ENCODE measurements at places on chromosomes 16 and 17. TPM values are rescaled to one million over a fixed set of nuclear protein-coding genes. Genes with fewer than 3 reads are reported as not detected.

GRCh38 chr16:10880594-10881452 lies 3.8 kb downstream of the CIITA start:
- DNase-seq: no peak

- DNase-seq: no peak
Measured at GRCh38 chr16:55914383-55914782, 39.2 kb upstream of the CES5A start.

GRCh38 chr17:50545311-50545710 lies 1.7 kb upstream of the SPATA20 start:
- DNase-seq: no peak

DNA sequence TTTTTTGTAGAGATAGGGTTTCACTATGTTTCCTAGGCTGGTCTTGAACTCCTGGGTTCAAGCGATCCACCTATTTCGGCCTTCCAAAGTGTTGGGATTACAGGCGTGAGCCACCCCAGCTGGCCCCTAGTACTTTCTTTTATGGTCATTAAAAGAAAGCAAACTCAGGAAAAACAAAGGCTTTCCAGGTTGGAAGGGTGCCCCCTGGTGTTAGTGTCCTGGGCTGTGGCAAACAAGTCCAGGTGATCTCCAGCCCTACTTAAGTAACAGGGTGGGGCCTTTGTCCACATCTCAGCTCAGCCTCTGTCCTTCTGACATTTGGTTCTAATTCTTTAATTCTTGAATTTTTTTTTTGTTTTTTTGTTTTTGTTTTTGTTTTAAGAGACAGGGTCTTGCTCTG lies 6.9 kb downstream of the IGFBP4 start:
- peak; percentile 54 for DNase-seq

GRCh38 chr17:34383216-34383615 lies 20.2 kb upstream of the CCL1 start:
- DNase-seq: no peak

- DNase-seq: no peak
Measured at GRCh38 chr17:68446626-68447041, 10.7 kb downstream of the WIPI1 start.

DNA sequence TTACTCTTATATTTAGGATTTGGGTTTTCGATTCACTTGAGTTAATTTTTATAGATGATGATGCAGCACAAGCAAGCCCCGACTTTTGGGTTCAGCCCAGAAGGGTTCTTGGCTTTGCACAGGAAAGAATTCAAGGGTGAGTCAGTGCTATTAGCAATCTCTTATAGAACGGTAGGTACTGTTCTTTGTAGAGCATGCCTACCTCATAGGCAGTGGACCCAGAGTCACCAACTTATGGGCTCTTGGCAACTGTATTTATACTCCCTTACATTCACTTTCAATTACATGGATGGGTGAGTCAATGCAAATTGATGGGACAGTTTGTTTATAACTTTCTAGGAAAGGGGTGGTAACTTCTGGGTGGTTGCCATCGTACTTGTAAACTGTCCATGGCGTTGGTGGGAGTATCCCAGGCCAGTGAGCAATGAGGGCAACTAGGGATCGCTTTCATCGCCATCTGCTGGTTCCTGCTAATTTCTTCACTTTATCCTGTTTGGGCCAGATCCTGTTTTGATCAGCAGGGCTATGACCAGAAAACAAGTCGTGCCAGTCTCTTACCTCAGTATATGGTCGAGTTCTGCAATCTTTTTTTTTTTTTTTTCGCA lies 362.6 kb downstream of the CNTNAP4 start:
- DNase-seq: peak; percentile 47

- no peak for DNase-seq
Measured at GRCh38 chr17:48593126-48593829, at the start of gene HOXB5. TSS of gene HOXB5 (minus strand) at chr17:48593779. CDS start at chr17:48593682, 97 bp downstream.

DNA sequence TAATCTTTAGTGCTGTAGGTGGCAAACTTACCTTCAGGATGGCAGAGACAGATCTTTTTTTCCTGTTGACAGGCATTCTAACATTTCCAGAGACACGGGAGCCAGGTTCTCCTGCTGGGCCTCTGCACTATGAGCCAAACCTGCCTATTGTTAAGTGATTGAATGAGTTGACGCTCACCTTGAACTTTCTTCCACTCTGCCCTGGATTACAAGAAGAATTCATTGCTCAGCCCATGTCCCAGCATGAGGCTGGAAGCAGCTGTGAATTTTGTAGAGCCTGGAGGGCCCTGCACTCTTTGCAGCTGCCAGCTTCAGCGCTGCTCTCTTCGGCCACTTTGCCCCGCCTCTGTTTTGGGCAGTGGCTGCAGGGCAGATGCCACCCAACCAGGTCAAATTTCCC lies 9.4 kb upstream of the SLC7A5 start:
- peak; percentile 66 for DNase-seq

- DNase-seq: no peak
Measured at GRCh38 chr16:19909750-19910322, 25.2 kb upstream of the GPRC5B start.

GRCh38 chr17:10162096-10162495 lies 36.3 kb downstream of the GAS7 start:
- no peak for DNase-seq

GRCh38 chr16:25134166-25134700 lies 22.7 kb downstream of the LCMT1 start:
- no peak for DNase-seq

DNA sequence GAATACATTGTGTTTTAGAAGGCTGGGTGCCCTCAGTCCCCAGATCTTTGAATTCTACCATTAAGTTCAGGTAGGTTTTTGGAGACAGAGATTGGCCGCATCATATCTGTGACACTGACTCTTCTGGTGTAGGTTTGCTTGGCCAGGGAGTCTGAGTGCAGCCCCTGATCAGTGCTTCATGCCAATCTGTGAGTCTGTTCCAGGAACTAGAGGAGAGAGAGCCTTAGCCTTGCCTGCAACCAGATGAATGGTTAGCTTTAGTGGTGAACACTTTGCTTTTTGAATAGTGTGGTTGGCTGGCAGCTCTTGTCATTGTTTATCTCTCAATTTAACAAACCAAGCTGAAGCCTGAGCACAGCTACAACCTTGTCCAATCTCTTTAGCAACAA lies 87.8 kb downstream of the PLXDC1 start:
- DNase-seq: no peak

- no peak for DNase-seq
Measured at GRCh38 chr17:50099003-50099402, 3.9 kb downstream of the PDK2 start.

- peak; percentile 65 for DNase-seq
Measured at GRCh38 chr17:8300627-8301242, 5.5 kb upstream of the SLC25A35 start.

DNA sequence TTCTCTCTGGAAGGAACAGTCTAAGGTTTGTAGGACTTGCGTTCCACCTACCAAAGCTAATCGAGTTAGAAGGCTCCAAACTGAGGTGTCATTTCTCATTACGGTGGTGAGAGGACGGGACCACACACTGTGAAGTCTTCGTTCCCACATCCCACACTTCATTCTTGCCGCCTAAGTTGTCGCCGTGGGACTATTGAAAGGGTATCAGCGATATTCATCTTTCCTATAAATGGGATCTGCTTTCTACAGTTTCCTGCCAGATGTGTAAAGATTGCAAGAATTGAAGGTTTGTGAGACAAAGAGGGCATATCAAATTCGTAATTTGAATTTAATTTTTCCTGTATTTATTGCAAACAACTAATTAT lies 608 bp upstream of the TRIM37 start:
- DNase-seq: no peak

GRCh38 chr16:11793840-11794239 lies 3.2 kb downstream of the ZC3H7A start:
- no peak for DNase-seq

Gene STAC2
- not detected for total RNA-seq

Gene COG7
- total RNA-seq: 12.6 TPM

Gene ELMO3
- total RNA-seq: 2.6 TPM

Gene HLF
- total RNA-seq: 202 TPM

Gene CNGB1
- 0.02 TPM for total RNA-seq

Gene MYO15A
- 0.18 TPM for total RNA-seq

Gene RAB40B
- total RNA-seq: 4.4 TPM

Gene DLX3
- not detected for total RNA-seq

Gene PRSS21
- not detected for total RNA-seq

Gene UMOD
- total RNA-seq: not detected

Gene COA3
- total RNA-seq: 202 TPM

Gene TRIM72
- not detected for total RNA-seq

Gene SEZ6L2
- 6.6 TPM for total RNA-seq

Data from HepG2 (cell line).